ENCODE measurements at places on chromosomes 3 and 15. TPM values are rescaled to one million over a fixed set of nuclear protein-coding genes. Genes with fewer than 3 reads are reported as not detected.

Gene SPESP1
- 2.1 TPM for total RNA-seq

Gene HGD
- total RNA-seq, result 5.9 TPM

Gene CAPN3
- total RNA-seq, result 0.43 TPM

Gene P2RY14
- total RNA-seq, result not detected

Gene FBXL2
- total RNA-seq, result 10.8 TPM

Gene DOCK3
- 0.43 TPM for total RNA-seq

Gene NOX5
- 0.06 TPM for total RNA-seq

Gene SKOR1
- total RNA-seq, result not detected

Gene OR4M2
- not detected for total RNA-seq

Gene CNTN3
- 0.46 TPM for total RNA-seq

Gene PPARG
- 14.7 TPM for total RNA-seq

Gene C3orf85
- not detected for total RNA-seq

Gene CCR9
- 0.17 TPM for total RNA-seq

Gene PPP1R14D
- not detected for total RNA-seq

Gene ATP13A5
- not detected for total RNA-seq

Gene PLA2G4E
- not detected for total RNA-seq

Gene ABHD5
- total RNA-seq, result 23.0 TPM

Gene PCSK6
- total RNA-seq, result 7.3 TPM

Gene ALG3
- 78.1 TPM for total RNA-seq

Gene SERINC4
- total RNA-seq, result not detected

Gene GOLGA6L10
- 1.2 TPM for total RNA-seq

Gene DUOXA2
- not detected for total RNA-seq

Gene CDHR4
- total RNA-seq, result not detected

Measured in epithelial cell of proximal tubule (primary cell).